ENCODE measurements at places on chromosomes 16 and 17. TPM values are rescaled to one million over a fixed set of nuclear protein-coding genes. Genes with fewer than 3 reads are reported as not detected.

GRCh38 chr16:1877804-1878203, 5.8 kb upstream of the MEIOB start:
- DNase-seq, result no peak

DNA sequence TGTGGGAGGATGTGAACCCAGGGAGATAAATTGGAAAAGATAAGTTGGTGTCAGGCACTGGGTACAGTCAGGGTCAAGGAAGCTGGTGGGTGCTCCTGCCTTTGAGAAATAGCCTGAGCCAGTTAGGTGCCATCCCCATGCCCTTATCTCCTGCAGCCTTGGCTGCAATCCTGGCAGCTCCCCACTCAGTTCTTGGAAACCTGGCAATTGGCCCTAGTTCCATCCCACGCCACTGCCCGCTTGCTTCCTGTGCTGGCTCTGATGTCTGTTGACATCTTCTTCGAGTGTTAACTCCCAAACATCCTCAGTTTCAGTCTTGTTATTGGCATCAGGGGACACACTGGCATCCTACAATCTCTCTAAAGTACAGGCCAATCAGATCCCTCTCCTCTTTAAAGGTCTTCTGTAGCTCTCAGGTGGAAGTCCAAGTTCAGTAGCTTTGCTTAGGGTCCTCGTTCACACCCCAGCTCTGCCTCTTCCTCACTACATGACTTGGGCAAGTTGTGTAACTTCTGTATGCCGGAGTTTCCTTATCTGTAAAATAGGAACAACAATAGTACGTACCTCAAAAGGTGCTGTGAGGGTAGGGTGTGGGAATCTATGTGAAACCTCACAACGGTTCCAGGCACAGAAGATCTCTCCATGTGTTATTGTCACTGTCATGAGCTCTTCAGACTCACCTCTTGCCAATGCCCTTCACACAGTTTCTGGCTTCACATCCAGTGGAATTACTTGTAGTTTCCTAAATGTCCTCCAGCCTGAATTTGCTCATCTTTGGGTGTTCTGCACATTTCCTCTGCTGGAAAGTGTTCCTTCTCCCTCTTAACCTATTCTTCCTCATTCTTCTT, 13.5 kb upstream of the PRKAR1A start:
- DNase-seq, result no peak

DNA sequence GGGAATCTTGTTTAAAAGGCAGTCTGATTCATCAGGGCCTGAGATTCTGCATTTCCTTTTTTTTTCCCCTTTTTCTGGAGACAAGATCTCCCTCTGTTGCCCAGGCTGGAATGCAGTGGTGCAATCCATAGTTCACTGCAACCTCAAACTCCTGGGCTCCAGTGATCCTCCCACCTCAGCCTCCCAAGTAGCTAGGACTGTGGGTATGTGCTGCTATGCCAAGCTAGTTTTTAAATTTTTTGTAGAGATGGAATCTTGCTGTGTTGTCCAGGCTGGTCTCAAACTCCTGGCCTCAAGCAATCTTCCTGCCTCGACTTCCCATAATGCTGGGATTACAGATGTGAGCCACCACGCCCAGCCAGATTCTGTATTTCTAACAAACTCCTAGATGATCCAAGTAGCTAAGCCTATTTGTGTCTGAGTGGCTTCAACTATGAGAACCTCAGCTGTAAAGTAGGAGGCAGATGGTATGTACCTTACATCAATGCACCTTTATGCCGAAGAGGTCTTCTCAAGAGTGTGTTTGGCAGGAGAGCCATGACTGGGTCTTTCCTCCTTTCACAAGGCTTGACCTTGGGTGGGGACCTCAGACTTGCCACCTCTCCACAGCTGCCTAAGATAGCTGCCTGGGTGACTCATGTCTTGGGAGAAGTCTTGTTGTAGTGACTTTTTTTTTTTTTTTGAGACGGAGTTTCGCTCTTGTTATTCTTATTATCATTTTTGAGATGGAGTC, 10.9 kb downstream of the LDAF1 start:
- DNase-seq, result no peak

DNA sequence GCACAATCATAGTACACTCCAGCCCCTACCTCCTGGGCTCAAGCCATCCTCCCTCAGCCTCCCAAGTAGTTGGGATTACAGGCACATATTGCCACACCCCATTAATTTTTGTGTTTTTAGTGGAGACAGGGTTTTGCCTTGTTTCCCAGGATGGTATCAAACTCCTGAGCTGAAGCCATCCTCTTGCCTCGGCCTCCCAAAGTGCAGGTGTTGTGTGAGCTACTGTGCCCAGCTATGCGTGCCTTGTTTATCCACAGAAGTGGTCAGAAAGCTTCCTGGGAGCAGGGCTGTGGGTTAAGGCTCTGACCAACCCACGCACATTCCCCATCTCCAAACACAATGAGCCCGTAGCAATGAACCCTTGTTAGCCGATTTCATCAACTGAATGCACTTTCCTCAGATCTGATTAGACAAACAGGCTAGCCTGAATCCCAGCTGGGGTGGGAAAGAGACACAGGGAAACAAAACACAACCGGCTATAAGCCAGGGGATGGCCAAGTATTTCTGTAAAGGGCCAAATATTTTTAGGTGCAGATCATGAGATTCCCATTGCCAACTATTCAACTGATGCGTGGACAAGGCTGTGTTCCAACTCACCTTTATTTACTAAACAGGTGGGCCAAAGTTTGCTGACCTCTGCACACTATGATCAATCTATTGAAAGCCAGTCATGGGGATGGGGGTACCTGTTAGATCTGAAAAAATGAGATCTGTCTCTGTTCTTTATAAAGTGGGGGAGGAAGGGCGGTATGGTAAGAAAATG, 193.6 kb downstream of the CPPED1 start:
- DNase-seq, result no peak

DNA sequence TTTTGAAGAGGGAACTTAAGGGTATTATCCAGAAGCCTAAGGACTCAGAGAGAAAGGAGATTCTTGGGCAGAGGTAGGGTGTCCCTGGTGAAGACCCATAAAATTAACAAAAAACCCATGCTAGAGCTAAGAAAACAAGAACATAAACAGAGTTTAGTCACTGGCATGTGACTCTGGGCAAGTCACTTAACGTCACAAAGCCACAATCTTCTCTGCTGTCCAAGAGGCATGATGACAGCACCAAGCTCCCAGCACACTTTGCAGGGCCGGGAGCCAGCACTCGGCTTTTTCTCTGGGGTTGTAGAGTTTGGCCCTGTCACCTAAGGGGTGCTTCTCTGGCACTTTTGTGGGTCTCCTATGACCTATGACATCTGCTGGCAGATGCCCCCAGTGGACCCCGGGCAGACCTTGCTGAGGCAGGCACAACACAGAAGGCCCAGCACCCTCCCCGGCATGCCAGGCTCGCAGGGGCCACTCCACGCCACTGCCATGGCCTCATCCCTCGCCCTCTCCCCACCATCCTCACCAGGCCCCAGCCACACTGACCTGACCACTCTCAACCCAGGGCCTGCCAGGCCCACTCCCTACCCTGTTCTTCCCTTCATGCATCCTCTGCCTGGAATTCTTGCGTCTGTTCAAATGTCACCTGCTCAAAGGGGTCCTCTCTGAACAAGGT, 69.8 kb downstream of the DYNLRB2 start:
- peak; percentile 81 for DNase-seq

The MRM1 gene
- total RNA-seq, result 8.9 TPM

The KRT31 gene
- total RNA-seq, result 28.2 TPM

The IGFALS gene
- total RNA-seq, result 0.65 TPM

Measured in lower leg skin (tissue), 4 donors.